Kidney glomerular epithelial cell (primary cell): ENCODE measurements at places on chromosomes 2 and 18.

DNA sequence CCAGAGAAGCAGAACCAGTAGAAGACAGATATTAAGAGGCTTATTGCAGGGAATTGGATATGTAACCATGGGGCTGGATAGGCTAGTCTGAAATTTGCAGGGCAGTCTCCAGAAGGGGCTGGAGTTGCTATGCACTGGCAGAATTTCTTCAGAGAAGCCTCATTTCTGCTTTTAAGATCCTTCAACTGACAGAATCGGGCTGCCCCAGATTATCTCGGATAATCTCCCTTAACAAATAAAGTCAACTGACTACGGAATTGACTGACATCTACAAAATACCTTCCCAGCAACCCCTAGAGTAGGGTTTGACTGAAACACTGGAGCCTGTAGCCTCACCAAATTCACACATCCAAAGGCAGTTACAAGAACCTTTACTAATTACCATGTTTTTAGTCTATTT, 136.4 kb downstream of the SOCS6 start:
- no peak for DNase-seq

GRCh38 chr18:5941890-5942289, 46.6 kb upstream of the TMEM200C start:
- DNase-seq, result no peak

GRCh38 chr2:150548527-150548926, 61.1 kb upstream of the RND3 start:
- no peak for DNase-seq

GRCh38 chr2:102251042-102251848, 60.1 kb upstream of the IL1RL1 start:
- no peak for DNase-seq

- DNase-seq, result no peak
Measured at GRCh38 chr2:234335661-234336228, 161.1 kb downstream of the ARL4C start.

DNA sequence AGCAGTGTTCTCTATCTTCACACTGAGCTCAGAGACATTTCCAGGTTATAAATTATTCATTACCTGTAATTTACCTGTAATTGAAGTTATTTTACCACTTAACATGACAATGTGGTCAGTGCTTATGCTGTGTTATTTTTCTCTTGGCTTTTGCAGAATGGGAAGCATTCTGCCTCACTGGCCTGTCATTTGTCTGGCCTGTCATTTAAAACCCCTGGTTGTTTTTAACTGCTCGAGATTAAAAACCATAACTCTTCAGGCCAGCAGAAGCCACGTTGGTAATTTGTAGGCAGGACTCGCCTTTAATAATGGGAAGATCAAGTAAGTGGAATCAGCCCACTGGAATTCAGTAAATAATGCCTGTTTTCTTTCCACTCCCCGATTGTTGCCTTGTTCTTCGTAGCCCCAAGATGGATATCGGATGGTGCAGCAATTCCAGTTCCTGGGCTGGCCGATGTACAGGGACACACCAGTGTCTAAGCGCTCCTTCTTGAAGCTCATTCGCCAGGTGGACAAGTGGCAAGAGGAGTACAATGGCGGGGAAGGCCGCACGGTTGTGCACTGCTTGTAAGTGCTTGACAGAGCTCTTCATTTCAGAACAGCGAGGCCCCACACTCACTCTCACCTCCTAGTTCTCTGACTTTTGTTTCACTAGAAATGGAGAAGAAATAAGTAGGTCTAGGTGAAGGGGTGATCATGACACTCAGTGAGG, 222.4 kb upstream of the RAB12 start:
- no peak for DNase-seq

DNA sequence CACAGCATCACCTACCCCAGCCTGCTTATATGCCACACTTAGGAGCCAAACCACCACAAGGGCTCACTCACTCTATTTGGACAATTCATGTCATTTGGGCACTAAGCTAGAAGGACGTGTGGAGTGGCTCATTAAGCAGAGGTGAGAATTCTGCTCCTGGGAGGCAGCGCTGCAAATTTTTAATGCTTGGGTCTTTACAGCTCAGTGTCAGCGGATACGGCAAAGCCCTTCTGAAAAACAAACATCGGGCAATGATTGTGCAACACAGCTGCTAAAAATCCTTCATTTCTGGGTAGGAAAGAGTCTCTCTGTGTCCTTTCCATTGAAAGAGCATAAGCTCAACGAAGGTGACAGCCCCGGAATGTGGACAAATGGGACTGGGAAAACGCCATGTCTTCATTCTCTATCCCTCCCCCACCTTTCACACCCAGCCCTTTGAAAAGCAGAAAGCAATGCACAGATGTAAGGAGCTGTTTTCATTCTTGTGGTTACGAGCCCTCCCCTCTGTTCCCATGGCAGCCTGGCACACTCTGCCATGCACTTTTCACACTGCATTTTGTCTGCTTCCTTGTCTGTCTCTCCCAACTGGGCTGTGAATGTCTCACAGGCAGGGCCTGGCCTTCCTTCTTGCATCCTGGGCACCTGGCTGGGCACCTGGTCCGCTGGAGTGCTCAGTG, 16.0 kb downstream of the TMEM177 start:
- peak; percentile 63 for DNase-seq

DNA sequence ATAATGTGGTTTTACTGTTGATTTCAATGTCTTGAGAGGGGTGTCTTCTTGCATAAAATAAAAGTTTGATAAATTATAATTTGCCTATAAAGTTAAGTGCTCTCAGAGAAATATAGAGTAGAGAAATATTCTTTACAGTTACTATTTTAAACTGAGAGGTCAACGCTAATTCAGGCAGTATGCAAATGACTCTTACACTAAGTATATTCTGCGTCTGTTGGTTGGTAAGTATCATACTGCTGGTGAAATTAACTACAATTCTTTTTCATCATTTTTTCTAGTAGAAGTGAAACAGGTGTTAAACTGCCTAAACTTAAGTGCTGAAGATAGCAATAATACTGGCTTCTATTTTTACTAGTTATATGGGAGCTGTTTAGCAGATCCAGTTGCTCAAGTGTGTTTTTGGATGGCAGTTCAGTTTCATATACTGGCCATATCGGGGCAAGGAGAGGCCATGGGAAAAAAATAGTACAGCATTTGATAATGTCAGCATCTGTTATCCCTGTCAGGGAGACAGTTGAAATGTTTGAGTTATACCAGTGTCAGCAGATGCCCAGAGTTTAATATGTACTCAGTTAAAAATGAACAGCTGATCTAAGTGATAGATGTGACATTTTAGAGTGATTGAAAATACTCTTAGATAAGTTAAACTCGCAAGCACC, 86.2 kb downstream of the MIB1 start:
- DNase-seq, result no peak

- DNase-seq, result no peak
Measured at GRCh38 chr18:8474661-8475060, 134.6 kb upstream of the RAB12 start.

- DNase-seq, result peak; percentile 55
Measured at GRCh38 chr2:112275887-112276773, 733 bp downstream of the ZC3H6 start.

DNA sequence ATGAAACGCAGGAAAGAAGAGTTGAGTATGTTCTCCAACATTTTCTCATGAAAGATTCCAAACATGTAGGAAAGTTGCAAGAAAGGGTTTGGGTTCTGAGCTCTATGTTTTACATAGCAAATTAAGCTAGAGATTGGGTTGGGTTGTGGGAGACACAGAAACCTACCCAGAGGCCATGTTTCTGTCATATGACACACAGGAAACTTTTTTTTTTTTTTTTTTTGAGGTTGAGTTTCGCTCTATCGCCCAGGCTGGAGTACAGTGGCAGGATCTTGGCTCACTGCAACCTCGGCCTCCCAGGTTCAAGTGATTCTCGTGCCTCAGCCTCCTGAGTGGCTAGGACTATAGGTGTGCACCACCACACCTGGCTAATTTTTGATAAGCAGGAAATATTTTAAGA, 57.6 kb downstream of the DOCK10 start:
- DNase-seq, result no peak

- DNase-seq, result no peak
Measured at GRCh38 chr2:216700088-216700567, 4.8 kb upstream of the IGFBP5 start.

DNA sequence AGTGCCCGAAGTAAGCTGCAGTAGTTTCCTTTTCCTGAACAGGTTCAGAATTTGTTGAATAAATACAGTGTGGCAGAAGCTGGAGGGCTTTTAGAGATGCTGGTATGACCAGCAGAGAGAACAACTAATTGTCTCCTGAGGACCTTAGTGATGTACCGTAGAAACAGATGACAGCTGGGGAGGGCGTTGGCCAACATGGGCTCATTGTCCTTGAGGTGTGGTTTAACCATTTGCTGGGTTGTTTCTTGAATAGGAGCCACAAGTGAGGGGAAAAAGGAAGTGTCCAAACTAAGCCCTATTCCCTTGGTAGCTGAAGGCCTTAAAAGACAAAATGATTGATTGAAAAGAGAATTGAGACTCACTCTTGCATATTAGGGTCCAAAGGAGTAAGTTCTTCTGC, 11.7 kb upstream of the FAM228A start:
- no peak for DNase-seq

- no peak for DNase-seq
Measured at GRCh38 chr2:233940376-233941276, 23.5 kb downstream of the TRPM8 start.

DNA sequence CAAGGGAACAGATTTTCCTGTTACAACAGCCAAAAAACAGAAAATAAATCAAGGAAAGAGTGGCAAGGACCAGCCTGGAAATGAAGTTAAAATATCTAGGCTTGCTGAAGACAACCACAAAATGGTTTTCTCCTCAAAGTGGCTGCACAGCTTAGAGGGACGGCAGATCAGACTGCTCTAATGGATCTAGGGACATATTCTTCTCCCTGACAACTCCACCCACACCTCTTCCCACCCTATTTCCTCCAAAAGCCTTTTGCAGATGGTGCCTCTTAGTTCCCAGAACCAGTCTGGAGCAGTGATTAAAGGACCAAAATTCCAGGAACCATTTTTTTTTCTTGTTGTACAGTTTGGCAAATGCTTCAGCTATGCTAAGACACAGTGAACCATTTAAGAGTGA, 220.2 kb upstream of the SIX2 start:
- no peak for DNase-seq

- no peak for DNase-seq
Measured at GRCh38 chr2:163906410-163906809, 170.6 kb upstream of the FIGN start.

GRCh38 chr2:15298770-15299169, 262.4 kb downstream of the NBAS start:
- DNase-seq, result no peak

DNA sequence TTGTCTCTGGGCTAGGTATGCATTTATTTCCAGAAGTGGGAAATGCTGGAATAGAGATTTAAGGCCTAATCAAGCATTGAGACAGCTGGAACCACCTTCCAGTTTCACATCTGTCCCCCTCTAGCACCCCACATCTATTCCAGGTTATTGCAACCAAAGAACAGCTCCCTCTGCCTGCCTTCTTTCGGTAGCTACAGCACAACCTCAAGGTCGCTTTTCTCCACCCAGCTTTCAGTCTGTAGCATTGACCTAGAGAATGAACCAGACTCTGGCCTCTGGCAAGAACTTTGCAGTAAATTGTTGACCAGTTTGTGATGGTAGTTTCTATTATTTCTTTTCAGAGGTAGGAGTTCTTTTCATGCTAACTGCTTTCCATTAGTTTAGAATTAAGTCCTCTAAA, 484.2 kb downstream of the DLGAP1 start:
- DNase-seq, result no peak

GRCh38 chr2:197950724-197951123, 146.3 kb downstream of the PLCL1 start:
- DNase-seq, result no peak

DNA sequence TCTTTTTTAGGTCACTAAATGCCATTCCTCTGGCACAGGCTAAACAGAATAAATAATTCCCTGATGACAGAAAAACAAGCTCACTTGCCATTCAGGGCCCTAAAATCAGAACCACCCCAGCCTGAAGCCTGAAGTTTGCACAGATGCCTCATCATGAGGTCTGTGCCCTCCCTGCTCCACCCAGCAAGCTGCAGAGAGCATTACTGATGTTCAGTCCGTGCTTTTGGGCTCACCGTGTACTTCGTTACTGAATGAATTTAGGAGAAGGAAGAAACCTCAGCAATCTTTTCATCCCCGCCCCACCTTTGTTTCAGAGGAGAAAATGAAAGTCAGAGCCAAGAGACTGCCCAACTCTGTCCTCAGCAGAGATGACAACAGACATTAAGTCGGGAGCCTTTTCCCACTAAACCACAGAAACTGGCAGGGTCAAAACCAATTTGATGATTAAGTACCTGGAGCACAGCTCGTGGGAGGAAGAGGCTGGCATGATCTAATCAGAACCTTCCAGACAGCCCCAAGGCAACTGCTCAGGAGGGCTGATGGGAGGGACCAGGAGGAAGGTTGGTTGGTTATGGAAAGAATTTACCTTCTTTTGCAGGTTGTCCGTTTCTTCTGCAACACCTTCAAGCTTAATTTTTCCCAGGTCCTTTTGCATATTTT, 122.7 kb downstream of the LAMA1 start:
- peak; percentile 45 for DNase-seq

GRCh38 chr18:25123438-25124232, 228.3 kb downstream of the ZNF521 start:
- DNase-seq, result no peak

DNA sequence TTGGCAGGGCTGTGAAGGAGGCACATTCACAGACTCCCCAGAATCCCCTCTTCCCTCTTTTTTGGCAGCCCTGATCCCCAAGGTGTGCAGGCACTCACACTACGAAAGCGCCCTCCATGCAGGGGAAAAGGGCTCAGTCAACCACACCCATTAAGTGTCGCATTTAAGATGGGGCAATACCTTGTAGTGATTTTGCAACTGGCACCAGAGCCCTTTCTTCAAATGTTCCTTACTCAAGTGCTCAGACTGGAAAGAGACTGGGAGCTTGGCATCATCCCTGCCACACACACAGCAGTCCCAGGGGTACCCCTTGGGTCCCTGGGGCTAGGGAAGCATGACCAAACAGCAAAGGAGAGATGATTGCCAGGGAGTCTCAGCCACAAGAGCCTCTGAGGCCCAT, 190.1 kb downstream of the HAUS1 start:
- no peak for DNase-seq

GRCh38 chr2:233853883-233854240, 473 bp downstream of the HJURP start:
- DNase-seq, result no peak

- no peak for DNase-seq
Measured at GRCh38 chr2:65177751-65178442, 48.0 kb upstream of the RAB1A start.

DNA sequence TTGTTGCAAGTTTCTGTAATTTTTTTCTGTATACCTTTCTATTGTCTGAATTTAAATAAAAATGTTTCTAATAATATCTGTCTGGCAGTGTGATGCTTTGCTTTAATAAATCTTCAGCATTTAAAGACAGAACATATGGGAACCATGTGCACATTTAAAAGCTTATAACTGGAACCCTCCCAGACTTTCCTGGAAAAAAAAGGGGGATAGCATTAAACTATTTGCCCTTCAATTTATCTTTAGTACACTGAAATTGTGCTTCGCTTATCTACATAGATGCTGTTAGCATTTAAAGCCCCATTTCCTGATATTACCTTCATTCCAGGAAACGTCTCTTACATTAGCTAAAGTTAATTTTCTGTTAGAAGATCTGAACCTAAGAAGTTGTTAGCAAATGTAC, 64.6 kb downstream of the ZC3H6 start:
- DNase-seq, result no peak
